ENCODE measurements at places on chromosomes 12 and 14. TPM values are rescaled to one million over a fixed set of nuclear protein-coding genes. Genes with fewer than 3 reads are reported as not detected.

RNASE3 gene
- total RNA-seq: not detected

GRCh38 chr14:49851813-49852212 lies 775 bp downstream of the NEMF start:
- DNase-seq: peak; percentile 5

DNA sequence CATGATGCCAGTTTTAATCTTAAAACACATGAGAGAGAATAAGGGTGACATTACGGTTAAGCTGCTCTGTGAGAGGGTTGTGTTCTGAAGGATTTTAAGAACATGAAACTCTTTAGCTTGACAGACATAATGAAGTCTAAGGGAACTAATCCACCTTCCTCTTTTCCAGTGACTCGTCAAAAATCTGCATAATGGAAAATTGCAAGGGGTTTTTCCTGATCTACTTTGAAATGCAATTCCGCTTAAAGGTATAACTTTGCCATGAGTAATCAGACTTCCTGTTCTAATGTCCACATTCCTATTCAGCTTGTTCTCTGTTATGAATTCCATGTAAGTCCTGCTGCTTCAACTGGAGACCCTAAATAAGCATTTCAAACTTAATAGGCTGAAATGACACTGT lies at the start of gene ZNF705A:
Gene ZNF705A (plus strand): TSS at position 171 of the 400 bp plus-strand sequence. CDS start 15,611 bp downstream, outside the sequence.
- DNase-seq: no peak

DNA sequence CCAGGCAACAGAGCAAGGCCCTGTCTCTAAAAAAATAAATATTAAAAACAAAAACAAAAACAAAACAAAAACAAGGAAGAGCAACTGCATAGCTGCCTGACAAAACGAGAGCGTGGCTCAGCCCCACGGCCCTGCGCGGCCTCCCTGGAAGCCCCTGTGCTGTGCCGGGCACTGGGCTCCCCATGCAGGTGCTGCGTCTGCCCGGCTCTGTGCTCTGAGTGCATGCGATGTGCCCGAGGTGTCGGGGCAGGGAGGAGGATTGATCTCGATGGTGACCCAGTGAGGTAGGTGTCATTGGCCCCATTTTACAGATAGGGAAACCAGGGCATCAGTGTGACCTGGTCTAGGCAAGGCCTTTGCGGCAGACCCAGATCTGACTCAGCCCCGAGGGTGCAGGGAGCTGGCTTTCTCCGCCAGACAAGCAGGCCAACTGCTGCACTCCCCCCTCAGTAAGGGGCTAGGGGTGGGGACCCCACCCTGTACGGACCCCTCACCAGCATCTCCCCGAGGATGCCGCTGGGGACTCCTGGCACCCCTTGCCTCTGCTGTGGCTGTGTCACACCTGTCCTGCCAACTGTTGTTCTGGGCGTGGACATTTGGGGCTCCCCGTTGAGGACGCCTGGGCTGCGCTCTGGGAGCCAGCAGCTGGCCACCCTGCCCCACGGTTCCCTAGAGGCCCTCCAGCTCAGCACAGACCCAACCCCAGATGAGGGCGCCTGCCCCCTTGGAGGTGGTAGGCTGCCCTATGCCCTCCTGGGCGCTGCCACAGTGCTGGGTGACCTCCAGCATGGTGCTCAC lies 15.3 kb downstream of the GPR132 start:
- DNase-seq: no peak

ACVRL1 gene
- total RNA-seq: 1.8 TPM

DNA sequence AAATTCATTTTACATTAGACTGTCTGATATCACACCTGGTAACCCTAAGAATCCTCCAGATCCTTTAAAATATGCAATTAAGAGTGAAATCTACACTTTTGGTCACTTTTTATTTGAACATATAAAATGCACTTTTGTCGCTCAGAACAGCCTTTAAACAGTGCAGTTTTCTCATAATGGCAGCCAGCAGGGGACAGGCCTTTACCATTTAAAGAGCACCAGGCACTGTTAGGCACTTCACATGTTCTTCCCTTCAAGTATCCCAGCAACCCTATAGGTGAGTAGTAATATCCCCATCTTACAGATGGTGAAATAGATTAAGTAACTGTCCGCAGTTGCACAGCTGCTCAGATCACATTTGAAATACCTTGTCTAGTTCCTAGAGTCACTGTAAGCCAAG lies 11.3 kb upstream of the SAMD4A start:
- DNase-seq: no peak

- no peak for DNase-seq
These were observed 42.8 kb upstream of the PTPRQ start for GRCh38 chr12:80401191-80401590.

GRCh38 chr12:111570084-111570961 lies 28.8 kb downstream of the ATXN2 start:
- no peak for DNase-seq

DNA sequence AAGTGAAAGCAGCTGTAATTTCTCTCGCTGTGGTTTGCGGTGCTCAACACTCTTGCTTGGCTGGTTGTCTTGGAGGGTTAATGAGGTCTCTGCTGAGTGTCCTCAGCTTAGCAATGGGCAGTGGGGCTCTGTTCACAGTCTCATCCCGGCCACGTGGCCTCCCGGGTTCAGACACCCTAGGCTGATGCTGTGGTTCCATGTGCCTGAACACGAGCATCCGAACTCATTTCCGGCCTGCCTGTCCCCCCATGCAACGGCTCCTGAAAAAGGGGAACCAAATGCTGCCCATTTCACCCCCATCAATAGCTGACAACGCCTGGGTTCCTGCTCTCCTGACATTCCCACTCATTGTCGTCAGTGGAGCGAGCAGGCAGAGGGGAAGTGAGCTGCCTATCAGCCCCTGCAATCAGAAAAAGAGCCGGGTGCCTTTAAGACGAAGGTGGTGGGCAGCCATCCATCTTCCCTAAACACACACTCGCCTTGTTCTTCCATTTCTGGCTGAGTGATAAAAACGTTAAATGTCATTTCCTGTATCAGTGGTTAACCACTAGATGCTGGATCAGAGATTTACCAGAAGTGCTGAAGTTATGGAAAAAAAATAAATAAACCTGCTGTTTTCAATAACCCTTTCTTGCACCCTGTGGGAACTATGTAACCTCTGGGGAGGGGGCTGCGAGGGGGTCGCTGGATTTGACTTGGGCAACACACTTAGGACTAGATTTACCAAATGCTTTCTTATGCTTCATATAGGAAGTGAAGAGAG lies 60.3 kb upstream of the BCL2L14 start:
- no peak for DNase-seq

KRT83 gene
- total RNA-seq: 0.07 TPM

DNA sequence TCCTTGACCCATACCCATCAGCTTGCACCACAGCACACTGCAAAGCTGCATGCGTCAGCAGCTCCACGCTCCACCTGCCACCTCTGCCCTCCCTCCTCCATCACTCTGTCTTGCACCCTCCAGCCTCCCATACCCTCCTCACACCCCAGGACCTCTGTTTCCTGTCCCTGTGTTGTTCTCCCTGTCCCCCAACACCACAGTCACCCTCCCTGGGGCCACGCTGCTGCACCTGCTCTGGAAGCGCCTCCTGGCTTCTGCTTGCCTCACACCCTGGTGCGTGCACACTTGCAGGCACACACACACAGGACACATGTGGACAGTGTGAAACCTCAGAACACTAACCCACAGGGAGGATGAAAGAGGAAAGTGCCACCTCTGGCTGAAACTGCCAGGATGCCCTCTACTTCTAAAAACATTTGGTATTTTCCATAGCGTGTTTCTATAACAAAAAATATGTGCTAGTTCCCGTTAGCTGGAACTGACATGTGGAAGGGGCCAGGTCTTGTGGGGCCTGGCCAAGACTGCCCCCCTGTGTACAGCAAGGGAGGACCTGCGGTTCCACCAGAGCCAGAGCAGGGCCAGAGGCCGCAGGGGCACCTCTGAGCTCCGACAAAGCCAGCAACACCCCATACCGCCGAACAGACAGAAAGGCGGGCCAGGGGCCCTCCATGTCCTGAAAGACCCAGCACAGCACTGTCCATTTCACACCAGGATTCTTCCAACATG lies 10.0 kb downstream of the BRF1 start:
- no peak for DNase-seq

DNA sequence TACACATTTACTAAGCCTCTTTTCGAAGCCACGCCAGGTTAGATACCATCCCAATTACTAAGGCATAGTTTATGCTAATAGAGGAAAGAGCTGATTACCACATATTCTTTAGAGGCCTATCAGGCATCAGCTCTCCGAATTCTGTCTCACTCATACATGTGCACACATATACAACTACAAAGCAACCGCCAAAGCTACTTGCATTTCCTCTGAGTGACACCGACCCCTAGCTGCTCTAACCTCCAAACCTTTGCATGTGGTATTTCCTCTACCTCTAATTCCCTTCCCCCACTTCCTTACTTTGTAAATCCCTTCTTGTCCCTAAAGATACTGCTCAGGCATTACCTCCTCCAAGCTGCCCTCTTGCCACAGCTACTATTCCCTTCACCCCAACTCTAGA lies 107.2 kb downstream of the DUSP6 start:
- no peak for DNase-seq

DNA sequence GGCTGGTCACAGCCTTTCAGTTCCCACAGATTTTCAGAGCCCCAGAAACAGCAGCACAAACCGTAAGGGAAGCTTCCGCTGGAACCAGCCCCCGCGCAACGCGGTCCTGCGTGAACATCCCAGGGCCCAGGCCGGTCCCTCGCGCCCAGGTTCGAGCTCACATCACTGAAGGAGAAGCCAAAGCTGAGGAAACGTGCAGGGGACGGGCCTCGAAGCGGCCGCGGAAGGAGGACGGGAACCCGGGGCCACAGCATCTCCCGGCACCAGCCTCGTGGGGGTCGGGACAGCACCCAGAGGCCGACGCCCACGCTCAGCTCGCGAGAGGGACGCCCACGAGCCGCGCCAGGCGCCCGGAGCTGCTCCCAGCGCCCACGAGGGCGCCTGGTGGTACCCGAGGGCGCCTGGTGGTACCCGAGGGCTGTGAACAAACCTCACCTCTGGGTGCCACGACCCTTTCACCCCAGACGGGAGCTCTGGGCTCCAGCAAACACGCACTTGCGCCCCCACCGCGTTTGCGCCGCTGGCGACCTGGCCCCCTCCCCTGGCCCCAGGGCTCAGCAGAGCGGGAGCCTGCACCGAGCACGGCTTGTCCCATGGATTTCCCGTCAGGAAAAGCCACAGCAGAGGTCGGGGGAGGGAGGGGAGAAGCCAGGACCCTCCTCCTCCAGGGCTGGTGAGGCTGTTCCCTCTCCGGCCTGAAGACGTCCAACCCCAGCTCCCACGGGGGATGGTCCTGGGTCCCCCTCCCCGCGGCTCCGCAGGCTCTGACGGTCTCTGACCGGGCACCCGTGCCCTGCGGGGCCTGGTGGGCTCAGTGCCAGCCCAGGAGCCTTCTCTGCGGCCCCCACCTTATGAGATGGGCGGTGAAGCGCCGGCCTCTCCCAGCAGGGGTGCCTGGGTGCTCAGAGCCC lies 6.9 kb downstream of the LRCOL1 start:
- DNase-seq: no peak

ADCY4 gene
- total RNA-seq: not detected

RNASE4 gene
- total RNA-seq: 2.2 TPM

C3AR1 gene
- total RNA-seq: not detected

CCND2 gene
- 110 TPM for total RNA-seq

KRT75 gene
- 0.43 TPM for total RNA-seq

GALNT8 gene
- 0.27 TPM for total RNA-seq

DNA sequence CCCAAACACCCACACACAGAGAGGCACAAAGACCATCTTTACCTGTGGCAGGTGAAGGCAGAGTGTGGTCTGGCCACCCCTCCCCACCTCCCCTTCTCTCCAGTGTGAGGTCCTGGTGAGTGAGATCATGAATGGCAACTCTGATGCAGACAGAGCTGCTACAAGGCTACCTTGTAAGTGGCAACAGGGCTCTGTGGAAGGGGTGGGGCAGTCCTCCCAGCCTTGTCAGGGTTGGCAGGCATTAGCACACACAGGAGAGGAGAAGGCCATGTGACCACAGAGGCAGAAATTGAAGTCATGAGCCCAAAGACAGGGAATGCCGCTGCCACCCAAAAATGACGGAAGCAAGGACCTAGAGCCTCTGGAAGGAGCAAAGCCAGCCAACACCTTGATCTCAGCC lies 30.7 kb downstream of the VWF start:
- no peak for DNase-seq

DNA sequence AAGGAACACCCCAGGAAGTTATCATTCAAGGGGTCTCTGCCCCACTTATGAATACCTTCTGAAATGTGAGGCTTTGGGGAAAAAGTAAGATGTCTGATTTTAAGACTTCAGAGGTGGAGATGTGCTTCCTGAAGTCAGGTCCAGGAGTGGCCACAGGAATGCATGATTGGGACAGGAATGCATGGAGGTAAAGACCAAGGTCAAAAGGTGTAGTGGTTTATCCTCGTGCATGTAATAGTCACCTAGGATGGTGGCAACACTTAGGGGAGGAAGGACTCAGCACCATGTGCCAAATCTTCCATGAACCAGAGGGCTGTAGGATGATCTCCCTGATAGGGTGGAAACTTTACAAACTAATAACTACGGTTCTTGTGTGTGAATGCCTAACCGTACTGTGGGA lies 217.3 kb downstream of the C12orf75 start:
- DNase-seq: no peak

DNA sequence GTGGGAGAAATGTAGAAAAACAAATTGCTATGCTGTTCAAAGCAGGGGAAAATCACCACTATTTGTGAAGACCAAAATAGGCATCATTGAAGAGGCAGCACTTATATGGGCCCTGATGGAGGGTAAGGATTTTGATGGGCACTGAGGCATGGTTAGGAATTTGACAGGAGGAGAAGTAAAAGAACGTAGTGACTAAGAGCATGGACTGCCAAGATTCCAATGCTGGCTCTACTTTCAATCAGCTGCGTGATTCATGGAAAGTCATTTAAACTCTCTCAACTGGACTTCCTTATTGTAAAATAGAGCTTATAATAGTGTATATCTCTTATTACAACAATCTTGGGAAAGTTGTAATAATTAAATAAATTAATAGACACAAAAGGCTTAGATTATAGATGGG lies 267.7 kb upstream of the G2E3 start:
- no peak for DNase-seq

- DNase-seq: no peak
These were observed 332.4 kb downstream of the NUAK1 start for GRCh38 chr12:105806400-105806770.

- DNase-seq: no peak
These were observed 4.3 kb upstream of the SRP54 start for GRCh38 chr14:34978444-34978843.

GRCh38 chr12:13811061-13811460 lies 170.3 kb downstream of the GRIN2B start:
- no peak for DNase-seq

GRCh38 chr12:21656905-21657325 lies 727 bp downstream of the LDHB start:
- DNase-seq: peak; percentile 78

GRCh38 chr12:104222976-104223375 lies 7.4 kb downstream of the TXNRD1 start:
- no peak for DNase-seq

DNA sequence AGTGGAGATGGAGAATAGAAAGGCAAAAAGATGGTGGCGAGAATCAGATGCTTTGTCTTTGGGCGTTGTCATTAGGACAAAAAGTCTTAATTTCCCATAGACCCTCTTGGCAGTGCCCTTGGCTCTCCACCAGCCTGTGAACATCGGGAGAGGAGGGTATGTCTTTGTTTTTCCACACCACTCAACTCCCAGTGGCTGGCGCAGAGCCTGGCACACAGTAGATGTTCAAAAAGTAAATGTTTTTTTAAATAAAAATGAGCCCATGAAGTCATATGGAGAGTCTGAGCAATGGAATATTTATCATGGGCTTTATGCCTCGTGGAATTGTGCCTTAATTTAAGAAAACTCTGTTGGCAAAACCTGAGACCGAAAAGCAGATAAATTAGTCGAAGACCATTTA lies 90.4 kb downstream of the SRGAP1 start:
- no peak for DNase-seq
